ENCODE measurements at places on chromosomes 16 and 17.

DNA sequence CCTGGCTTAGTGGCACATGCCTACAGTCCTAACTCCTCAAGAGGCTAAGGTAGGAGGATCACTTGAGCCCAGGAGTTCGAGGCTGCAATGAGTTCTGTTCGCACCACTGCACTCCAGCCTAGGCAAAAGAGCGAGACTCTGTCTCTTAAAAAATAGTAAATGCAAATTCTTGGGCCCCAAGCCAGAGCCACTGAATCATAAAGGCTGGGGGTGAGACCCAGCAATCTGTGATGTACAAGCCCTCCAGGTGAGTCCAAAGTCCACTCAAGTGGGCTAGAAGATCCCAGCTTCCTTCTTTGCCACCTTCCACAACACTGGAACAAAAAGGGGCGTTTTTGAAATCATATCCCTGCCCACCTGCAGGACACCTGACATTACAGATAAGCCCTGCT is 16.9 kb downstream of the TRIM25 start:
- DNase-seq, result no peak

DNA sequence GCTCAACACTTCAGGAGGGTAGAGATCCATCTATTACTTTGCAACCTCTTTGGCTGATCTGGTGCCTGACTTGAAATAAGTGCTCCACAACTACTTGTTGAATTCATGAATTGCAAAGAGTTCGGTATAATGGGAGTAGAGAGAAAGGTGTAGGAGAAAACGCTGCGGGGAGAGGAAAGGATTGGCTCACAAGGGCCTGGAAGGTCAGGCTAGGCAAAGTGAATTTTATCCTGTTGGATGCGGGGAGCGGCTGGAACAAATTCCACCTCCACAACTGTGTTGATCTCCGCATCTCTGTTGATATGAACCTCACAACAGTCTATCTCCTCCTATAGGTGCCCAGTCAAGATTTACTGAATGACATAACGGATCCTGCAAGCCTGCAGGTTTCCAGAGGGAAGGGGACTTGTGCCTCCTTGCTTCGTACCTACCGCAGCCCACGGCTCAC is 684 bp downstream of the SLX4 start:
- DNase-seq, result peak; percentile 56

- DNase-seq, result no peak
Measured at GRCh38 chr16:75288181-75288580, 36.8 kb upstream of the BCAR1 start.

DNA sequence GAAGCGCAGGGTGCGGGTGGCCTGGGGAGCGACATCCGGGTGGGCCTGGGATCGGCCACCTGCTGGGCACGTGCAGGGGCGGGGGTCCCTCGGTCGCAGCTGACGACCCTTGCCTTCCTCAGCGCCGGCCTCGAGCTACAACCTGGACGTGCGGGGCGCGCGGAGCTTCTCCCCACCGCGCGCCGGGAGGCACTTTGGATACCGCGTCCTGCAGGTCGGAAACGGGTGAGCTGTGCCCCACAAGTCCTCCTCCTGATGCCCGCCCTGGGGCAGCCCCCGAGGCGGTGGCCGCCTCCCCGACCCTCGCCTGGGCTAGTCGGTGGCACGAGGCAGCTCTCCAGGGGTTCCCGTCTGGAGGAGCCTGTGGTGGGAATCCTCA is 1.5 kb downstream of the ITGAL start:
- DNase-seq, result no peak

GRCh38 chr17:17355426-17355825 is 52.3 kb downstream of the NT5M start:
- DNase-seq, result no peak

GRCh38 chr17:3682033-3682432 is 13.4 kb downstream of the EMC6 start:
- no peak for DNase-seq

DNA sequence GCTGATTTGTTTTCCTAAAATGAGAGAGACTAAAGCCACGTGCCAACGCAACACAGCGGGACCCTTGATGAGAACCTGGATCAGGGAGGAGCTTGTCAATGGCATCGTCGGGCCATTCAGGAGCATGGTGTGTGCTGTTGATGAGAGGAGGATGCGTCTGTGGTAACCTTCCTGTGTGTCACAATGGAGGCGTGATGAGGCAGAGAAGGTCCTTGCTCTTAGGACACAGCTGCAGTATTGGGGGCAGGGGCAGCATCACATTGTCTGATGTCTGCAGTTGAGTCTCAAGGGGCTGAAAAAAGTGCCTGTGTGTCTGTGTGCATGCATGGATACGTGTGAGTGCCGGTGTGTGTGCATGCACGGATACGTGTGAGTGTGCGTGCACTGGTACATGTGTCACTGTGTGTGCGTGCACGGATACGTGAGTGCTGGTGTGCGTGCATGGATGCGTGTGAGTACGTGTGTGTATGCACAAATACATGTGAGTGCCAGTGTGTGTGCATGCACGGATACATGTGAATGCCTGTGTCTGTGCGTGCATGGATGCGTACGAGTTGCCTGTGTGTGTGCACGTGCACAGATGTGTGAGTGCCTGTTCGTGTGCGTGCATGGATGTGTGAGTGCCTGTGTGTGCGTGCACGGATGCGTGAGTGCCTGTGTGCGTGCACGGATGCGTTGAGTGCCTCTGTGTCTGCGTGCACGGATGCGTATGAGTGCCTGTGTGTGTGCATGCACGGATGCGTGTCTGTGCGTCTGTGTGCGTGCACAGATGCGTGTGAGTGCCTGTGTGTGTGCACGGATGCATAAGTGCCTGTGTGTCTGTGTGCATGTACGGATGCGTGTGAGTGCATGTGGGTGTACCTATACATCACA is 39.3 kb downstream of the BAIAP2 start:
- DNase-seq, result no peak

DNA sequence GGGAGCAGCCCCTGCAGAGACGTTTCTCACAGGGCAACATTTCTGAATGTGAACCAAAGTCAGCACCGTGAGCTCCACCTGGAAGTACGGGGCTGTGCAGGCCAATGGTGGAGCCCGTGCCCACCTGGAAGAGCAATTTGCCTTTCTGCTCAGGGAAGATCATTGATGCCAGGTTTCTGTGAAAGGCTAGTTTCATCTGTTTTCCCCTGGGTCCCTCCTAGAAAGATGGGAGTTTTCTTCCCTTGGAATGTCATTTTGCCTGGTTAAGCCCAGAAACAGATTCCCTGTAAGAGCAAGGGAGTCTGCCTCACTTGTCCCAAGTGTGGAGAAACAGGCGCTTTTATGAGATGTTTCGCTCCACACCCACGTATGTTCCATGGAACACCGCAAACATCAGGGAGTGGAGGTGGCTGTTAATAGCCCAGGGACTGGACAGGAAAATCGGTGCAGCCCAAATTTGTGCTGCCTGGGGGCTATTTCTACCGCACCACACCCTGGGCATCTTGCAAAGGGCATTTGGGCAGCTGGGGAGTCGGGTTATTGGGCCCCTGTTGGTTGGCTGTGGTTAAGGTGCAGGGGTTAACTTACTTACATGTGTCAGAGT is 2.6 kb downstream of the SLC6A4 start:
- no peak for DNase-seq

GRCh38 chr16:65119435-65119834 is 2.4 kb downstream of the CDH11 start:
- no peak for DNase-seq

GRCh38 chr16:90046122-90046970 is 27.1 kb upstream of the DBNDD1 start:
- DNase-seq, result no peak

GRCh38 chr17:74815550-74816370 is 39.6 kb upstream of the NAT9 start:
- peak; percentile 23 for DNase-seq

Data from erythroblast (primary cell).